Right lung (tissue), 10 donors: ENCODE measurements at places on chromosomes 13 and 19. TPM values are rescaled to one million over a fixed set of nuclear protein-coding genes. Genes with fewer than 3 reads are reported as not detected.

GRCh38 chr19:903266-903797 lies 9.7 kb downstream of the R3HDM4 start:
- DNase-seq: no peak

ZNF17 gene
- polyA plus RNA-seq: 16.3 TPM

DNA sequence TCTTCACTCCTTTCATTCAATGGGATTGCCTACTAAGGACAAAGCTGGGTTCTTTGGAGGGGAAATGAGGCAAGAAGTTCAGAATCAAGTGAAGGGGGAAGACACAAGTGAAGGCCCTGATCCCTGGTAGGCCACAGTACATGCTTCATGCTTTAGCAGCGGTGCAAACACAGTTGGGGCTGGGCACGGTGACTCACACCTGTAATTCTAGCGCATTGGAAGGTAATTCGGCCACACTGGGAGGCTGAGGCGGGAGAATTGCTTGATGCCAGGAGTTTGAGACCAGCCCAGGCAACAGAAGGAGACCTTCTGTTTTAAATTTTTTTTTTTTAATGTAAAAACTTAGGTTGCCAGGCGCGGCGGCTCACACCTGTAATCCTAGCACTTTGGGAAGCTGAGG lies 23.4 kb upstream of the GATAD2A start:
- DNase-seq: no peak

DNA sequence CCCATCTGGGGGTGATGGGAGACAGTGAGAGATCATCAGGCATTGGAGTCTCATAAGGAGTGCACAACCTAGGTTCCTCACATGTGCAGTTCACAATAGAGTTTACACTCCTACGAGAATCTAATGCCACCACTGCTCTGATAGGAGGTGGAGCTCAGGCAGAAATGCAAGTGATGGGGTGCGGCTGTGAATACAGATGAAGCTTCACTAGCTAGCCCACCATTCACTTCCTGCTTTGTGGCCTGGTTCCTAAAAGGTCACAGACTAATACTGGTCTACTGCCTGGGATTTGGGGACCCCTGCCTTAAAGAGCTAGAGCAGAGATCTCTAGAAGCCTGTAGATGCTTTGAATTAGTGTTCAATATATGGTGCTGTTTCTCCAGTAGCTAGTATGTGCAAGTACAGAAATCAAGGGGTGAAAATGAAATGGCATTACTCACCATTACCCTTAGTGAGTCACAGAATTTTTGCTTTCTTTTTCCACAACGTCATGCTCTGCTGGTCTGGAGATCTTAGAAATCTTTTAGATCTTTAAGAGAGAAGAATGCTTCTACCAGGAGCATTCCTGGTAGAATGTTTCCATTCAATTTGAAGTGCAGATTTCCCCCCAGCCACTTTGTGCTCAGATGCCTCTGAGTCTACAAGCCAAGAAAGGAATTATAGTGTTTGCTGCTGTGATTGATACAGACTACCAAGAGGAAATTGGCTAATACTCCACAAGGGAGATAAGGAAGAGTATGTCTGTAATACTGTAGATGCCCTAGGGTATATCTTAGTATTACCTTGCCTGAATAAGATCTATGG lies 2301.2 kb downstream of the PCDH9 start:
- no peak for DNase-seq

GRCh38 chr19:30712431-30713337 lies 340.5 kb downstream of the ZNF536 start:
- DNase-seq: no peak

WDR18 gene
- 22.3 TPM for polyA plus RNA-seq

DNA sequence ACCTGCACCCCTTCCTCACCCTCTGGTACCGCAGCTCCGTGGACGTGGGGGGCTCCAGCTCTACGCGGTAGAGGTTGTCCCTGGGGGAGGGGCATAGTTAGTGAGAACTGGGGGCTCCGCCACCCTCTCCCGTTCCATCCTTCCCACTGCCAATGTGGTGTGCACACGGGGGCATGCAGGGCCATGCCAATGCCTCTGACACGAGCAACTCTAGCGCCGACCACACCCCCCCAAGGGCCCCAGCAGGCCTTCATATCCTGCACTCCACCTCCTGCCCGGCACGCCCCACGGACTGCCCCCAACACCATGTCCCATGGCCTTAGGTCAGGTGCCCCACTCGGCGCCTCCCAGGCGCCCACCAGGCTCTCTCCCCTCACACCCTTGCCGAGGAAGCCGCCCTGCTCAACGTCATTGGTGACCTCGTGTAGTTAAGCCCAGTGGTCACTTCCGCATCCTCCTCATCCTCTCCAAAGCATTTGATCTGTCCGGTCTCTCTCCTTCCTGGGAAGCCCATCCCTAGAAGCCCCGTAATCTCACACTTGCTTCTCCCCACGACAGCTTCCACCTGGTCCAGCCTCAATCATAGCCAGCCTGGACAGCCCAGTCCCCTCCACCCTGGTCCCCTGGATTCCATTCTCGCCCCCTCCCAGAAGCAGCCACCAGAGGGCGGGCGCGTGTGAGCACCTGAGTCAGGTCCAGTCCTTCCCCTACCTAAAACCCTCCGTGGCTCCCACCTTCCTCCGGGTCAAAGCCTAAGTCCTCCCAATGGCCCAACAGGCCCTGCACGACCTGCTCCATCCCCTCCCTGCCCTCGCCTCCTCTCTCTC lies 2.1 kb downstream of the SEMA6B start:
- DNase-seq: no peak

GRCh38 chr13:63896321-63896720 lies 2480.7 kb upstream of the PCDH20 start:
- DNase-seq: peak; percentile 6
